ENCODE measurements at places on chromosomes 16 and 17. TPM values are rescaled to one million over a fixed set of nuclear protein-coding genes. Genes with fewer than 3 reads are reported as not detected.

NPIPA3 gene
- 5.9 TPM for polyA plus RNA-seq

ABCA10 gene
- polyA plus RNA-seq: 7.2 TPM

RILP gene
- polyA plus RNA-seq: 4.0 TPM

KRTAP3-1 gene
- not detected for polyA plus RNA-seq

ODAD4 gene
- polyA plus RNA-seq: 0.55 TPM

FZD2 gene
- polyA plus RNA-seq: 13.2 TPM

RANGRF gene
- polyA plus RNA-seq: 22.8 TPM

KPNB1 gene
- polyA plus RNA-seq: 145 TPM

SPN gene
- 2.2 TPM for polyA plus RNA-seq

BCL6B gene
- 15.5 TPM for polyA plus RNA-seq

CCDC200 gene
- 3.5 TPM for polyA plus RNA-seq

AIPL1 gene
- not detected for polyA plus RNA-seq

ROGDI gene
- polyA plus RNA-seq: 13.6 TPM

SSTR5 gene
- not detected for polyA plus RNA-seq

MYH2 gene
- polyA plus RNA-seq: 44.8 TPM

EPX gene
- 0.40 TPM for polyA plus RNA-seq

MYADML2 gene
- 18.0 TPM for polyA plus RNA-seq

LSM12 gene
- 28.1 TPM for polyA plus RNA-seq

EVI2A gene
- 1.8 TPM for polyA plus RNA-seq

MPV17L gene
- polyA plus RNA-seq: 1.9 TPM

KSR1 gene
- polyA plus RNA-seq: 93.2 TPM

MARCHF10 gene
- polyA plus RNA-seq: 0.11 TPM

IRX5 gene
- polyA plus RNA-seq: 0.82 TPM

RASD1 gene
- polyA plus RNA-seq: 4.8 TPM

STAC2 gene
- polyA plus RNA-seq: 0.13 TPM

SLC52A1 gene
- 0.07 TPM for polyA plus RNA-seq

TNFRSF13B gene
- 2.2 TPM for polyA plus RNA-seq

KIAA0753 gene
- 17.7 TPM for polyA plus RNA-seq

GRIN2A gene
- 0.30 TPM for polyA plus RNA-seq

LCAT gene
- polyA plus RNA-seq: 24.6 TPM

Data from muscle of back (tissue), 13 donors.